ENCODE measurements at places on chromosomes 2 and 18. TPM values are rescaled to one million over a fixed set of nuclear protein-coding genes. Genes with fewer than 3 reads are reported as not detected.

Gene RBKS
- 1.8 TPM for total RNA-seq

Gene CDH2
- total RNA-seq: 39.2 TPM

Gene CIB4
- not detected for total RNA-seq

Gene COPS8
- total RNA-seq: 109 TPM

Gene HOXD8
- total RNA-seq: 1.9 TPM

Measured in PC-3 (cell line).